ENCODE measurements at places on chromosomes 1 and 21.
A peak's percentile ranks its signal among the peaks of the same experiment; 100 is the strongest.

- DNase-seq, result no peak
These were observed 4.6 kb downstream of the ARHGEF2 start for GRCh38 chr1:155973723-155974122.

GRCh38 chr1:217059401-217059800, 336.2 kb upstream of the ESRRG start:
- DNase-seq, result no peak

- no peak for DNase-seq
These were observed 34.5 kb downstream of the DIRAS3 start for GRCh38 chr1:68015971-68016370.

- no peak for DNase-seq
These were observed 166.6 kb downstream of the CYYR1 start for GRCh38 chr21:26406526-26406925.

- DNase-seq, result no peak
These were observed 3.9 kb upstream of the TP53BP2 start for GRCh38 chr1:223849352-223850254.

DNA sequence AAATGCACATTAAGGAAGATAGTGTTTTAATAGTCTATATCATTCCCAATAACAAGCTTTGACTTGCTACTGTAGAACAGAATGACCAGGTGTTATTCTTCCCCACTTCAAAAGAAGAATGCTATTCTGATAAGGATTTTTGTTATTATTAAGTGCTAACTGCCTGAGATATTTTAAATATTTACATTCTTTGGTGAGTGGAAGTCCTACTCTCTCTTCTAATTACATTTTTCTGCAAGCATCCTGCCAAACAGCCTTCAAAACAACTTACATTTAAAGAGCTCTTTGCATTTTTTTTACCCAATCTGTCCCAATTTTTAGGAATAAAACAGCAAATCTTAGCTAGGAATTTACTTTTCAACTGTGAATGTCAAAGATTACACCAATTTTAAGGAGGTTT, 23.5 kb upstream of the SYDE2 start:
- no peak for DNase-seq

- DNase-seq, result no peak
These were observed 17.7 kb downstream of the NPHS2 start for GRCh38 chr1:179558078-179558477.

DNA sequence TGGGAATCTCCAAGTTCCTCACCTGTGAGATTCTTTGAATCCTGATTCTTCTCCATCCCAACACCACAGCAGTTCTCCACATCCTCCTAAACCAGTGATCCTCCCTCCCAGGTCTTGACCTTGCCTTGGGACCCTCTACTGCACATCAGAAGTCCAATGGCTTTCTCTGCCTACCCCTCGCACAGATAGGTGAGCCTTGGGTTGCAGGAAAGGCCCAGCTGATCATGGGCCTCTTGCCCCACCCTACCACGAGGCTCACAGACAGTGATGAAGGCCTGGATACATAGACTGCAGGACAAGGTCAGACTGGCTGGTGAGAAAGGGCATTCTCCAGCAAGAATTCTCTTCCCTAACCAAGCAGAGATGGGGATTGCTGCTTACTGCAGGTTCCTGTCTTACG, 825 bp downstream of the FABP3 start:
- DNase-seq, result no peak

DNA sequence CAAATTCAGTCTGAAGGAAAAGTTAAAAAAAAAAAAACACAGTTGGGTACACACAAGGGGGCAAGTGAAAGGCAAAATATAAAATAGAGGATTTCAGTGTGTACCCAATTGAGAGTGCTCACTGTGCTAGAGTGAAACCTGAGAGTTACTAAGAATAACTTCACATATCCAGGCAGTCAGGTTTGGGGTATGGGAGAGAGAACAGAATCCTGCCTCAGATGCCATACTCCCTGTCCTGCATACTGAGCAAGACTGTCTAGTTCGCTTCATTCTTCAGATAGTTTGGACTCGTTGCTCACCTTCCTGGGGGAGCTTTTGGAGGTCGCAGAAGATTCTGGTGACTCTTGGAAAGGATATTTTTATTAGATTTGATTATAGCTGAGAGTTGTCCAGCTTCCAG, 20.4 kb downstream of the CEP85 start:
- no peak for DNase-seq

GRCh38 chr1:109643385-109644230, 12.3 kb upstream of the GSTM4 start:
- DNase-seq, result no peak

DNA sequence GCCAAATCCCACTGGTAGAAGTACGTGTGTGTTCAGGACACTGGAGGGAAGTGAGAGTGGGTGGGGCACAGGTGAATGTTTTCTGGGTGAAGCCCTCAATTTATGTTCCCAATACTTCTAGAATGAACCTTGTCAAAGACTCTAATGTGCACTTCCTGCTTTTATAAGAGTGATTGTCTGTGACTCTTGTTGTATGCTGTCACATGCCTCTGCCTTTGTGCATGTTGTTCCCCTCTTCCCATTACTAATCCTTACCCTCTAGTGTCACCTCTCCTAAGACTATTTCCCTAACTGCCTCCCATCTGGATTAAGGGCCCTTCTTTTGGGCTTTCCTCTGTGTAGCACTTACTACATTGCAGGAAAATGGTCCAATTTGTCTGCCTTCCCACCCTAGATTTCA, 2.5 kb upstream of the LINGO4 start:
- no peak for DNase-seq

DNA sequence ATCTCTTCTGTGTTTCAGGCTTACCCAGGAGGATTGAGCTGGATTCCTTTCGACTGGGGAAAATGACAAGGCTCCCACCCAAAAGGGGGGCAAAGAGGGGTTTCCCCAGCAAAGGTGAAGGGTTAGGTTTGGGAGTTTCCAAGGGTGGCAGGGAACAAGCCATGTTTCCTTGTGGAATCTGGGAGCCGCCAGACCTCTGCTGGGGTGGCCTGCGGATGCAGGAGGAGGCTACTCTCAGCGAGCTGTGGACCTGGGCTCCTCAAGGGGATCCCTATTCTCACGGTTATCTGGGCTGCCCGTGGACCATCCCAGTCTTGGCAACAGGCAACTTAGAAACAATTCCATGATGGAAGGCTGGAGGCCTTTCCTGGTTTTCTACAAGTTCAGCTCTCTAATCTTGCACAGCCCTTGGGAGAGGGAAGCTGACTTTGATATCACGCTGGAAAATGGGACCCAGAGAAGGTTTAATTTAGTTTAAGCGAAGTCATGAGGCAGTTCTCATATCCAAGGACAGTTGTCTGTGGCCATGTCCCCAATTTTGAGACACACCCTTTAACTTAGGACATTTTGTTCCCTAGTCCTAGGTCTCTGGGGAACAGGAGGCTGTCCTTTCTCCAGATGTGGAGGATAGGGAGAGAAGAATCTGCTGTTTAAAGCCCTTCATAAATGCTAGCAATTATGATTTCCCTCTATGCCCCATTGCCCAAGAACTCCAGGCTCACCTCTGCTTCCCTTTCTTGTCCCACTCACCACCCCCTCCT, 24.7 kb upstream of the STUM start:
- no peak for DNase-seq

DNA sequence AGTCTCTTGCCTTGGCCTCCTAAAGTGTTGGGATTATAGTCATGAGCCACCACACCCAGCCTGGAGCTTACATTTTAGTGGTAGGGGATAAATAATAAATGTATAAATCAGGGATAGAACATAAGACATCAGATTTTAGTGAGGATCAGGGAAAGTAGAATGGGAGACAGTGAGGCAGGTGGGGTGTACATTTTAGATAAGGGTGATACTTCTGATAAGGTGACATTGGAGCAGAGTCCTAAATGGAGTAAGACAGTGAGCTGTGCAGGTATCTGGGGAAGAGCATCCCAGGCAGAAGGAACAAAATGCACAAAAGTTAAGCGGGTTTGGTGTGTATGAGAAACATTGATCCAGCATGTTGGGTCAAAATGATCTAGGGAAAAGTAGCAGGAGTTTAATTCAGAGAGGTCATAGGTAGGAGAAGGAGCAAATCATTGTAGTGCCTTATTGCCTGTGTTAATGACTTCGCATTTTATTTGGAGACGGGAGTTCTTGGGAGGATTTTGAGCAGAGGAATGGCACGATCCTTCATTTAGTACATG, 11.1 kb downstream of the EPB41 start:
- no peak for DNase-seq

- peak; percentile 79 for DNase-seq
These were observed at the start of gene S100A4 for GRCh38 chr1:153545067-153546055. S100A4 (minus strand) TSS chr1:153545806; CDS start chr1:153544794, 1,012 bp downstream.

DNA sequence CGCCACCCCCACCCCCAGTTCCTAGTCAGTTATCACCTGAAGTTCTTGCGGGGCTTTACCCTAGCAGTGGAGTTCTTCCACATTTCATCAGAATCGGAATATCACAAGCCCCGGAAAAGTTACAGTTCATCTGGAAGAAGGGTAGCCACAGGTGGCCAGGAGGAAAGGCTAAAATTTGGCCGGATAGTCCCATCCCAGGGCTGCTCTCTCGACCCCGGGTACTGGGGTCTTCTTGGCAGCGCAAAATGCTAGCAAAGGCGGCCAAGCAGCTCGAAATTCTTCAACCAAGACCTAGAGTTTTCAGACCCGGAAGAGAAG, 7.9 kb downstream of the HLX start:
- DNase-seq, result no peak

GRCh38 chr1:36971852-36972618, 62.3 kb downstream of the GRIK3 start:
- no peak for DNase-seq

DNA sequence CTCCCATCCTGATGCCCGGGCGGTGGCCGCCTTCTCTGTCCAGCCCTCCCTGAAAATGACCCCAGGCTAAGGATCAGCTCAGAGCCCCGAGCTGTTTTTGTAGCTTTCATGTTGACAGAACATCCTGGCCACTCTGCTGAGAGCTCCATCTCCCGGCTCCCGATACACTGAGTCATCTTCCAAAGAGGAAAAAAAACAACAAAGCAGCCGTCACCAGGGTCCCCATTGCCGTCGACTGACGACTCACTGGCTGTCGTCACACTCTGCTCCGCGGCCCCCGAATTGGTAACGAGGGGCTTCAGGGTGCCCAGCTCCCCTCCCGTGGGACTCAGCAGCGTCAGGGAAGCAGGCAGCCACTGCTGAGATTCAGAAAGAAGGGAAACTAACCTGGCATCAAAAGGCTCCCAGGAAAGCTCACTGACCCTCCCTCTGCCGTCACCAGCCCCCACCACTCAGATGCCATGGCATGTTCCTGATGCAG, 67.2 kb downstream of the CD46 start:
- DNase-seq, result no peak

DNA sequence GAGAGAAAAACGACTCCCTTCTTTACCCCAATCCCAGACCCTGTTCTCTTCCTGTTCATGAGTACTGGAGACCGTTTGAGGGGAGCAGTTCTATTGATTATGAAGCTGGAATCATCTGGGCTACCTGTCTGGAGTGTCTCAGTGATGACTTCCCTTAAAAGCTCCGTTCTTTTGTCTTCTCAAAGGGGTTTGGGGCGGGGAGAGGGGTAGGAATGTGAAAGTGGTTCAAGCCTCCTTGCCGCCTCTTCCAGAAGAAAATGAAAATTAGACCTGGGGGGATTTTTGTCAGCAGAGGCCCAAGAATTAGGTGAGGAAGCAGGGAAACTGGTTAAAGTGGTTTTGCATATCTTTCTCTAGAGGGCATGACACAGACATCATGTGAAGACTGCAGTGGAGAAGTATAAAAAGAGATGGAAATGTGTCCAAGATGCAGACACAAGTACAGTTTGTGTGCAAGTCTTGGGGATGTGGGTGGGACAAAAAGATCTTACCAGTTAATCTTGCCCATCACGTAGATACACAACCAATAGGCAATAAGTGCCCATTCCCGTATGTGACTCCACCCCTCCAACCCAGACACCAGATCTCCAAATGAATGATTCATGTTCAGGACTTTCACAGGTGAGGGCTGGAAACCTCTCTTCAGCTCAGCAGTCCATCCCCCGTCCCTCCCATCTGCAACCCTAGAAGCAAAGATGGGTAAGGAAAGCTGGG, 470 bp upstream of the MTMR11 start:
- DNase-seq, result peak; percentile 70

Data from kidney epithelial cell (primary cell).